ENCODE measurements at places on chromosomes 12 and 14. TPM values are rescaled to one million over a fixed set of nuclear protein-coding genes. Genes with fewer than 3 reads are reported as not detected.

Gene MTA1
- 0.82 TPM for polyA plus RNA-seq

Gene ACVRL1
- not detected for polyA plus RNA-seq

Gene TMEM132C
- polyA plus RNA-seq = not detected

Gene TPH2
- not detected for polyA plus RNA-seq

Gene SLC25A47
- polyA plus RNA-seq = not detected

Gene PGF
- polyA plus RNA-seq = 0.06 TPM

Gene SPX
- polyA plus RNA-seq = 0.15 TPM

Gene NR1H4
- not detected for polyA plus RNA-seq

DNA sequence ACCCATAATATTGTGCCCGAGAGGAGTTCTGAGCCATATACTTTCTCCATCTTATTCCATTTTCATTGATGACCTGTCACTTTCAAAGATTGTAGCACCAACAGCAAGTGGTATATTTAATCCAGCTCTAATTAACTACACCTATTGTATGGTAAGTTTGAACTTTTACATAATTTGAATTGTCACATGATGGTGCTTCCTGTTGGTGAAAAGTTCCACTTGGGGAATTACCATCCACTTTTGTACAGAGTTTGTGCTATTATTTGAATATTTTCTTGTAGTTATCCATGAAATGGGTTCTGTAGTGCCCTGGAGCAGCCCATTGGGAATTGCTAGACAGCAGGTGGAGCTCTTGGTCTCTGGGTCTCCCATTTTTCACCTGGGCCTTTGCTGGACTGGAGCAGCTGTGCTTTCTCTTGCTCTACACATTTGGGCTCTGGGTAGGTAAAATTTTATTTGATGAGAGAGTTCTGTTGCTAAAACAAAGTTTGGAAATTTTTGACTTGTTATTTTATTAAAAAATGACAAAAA lies 3.0 kb downstream of the SMCO3 start:
- H3K27me3 ChIP-seq = no peaks in the 10 kb centered on the region
- no peaks in the 10 kb centered on the region for H3K36me3 ChIP-seq
- no peak for DNase-seq
- no peak overlapping the region for H3K27ac ChIP-seq
- H3K4me3 ChIP-seq = no peak overlapping the region

DNA sequence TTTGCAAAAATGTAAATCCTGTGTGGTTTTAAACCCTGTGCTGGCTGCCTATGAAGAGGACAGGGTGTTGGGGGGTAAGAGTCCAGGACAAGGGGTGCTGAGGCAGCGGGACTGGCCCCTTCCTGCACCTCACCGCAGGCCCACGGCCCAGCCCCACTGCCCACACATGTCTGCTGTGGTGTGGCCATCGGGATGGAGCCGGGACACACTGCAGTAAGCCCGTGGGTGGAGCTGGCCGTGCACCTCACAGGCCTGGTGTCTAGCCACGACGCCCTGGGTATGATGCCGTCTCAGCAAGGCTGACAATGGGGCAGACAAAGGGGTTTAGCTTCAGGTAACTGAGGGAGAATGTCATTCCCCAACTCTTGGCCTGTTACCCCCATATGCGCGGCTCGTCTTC lies 19.6 kb downstream of the AMN start:
- no peaks in the 10 kb centered on the region for H3K4me1 ChIP-seq
- H3K4me3 ChIP-seq = no peak overlapping the region
- H3K27me3 ChIP-seq = no peaks in the 10 kb centered on the region
- DNase-seq = no peak
- H3K27ac ChIP-seq = no peak overlapping the region

- H3K36me3 ChIP-seq = peaks cover 19% of the 10 kb centered on the region
- no peak overlapping the region for H3K4me3 ChIP-seq
- H3K27me3 ChIP-seq = no peaks in the 10 kb centered on the region
- H3K4me1 ChIP-seq = no peaks in the 10 kb centered on the region
Measured at GRCh38 chr12:69388371-69388770, 28.8 kb downstream of the YEATS4 start.

DNA sequence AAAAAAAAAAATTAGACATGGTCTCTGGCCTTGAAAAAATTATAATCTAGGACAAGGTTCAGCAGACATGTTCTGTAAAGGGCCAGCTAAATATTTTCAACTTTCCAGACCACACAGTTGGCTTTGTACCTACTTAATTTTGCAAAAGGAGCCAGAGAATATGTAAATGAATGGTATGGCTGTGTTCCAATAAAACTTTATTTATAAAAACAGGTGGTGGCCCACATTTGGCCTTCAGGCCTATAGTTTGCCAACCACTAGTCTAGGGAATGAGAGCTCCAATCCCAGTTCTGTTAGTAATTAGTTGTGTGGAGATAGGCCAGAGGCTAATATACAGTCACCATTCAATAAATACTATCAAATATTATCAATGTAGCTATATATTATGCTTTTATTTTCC lies 29.3 kb upstream of the PWP1 start:
- H3K27me3 ChIP-seq = no peaks in the 10 kb centered on the region
- no peaks in the 10 kb centered on the region for H3K36me3 ChIP-seq
- no peak overlapping the region for H3K27ac ChIP-seq

GRCh38 chr12:27782481-27782880 lies 2.4 kb upstream of the MANSC4 start:
- peak overlapping the region; percentile 85 for H3K4me3 ChIP-seq
- no peaks in the 10 kb centered on the region for H3K36me3 ChIP-seq
- H3K27me3 ChIP-seq = peaks cover 7% of the 10 kb centered on the region
- no peak for DNase-seq
- H3K4me1 ChIP-seq = peaks cover 52% of the 10 kb centered on the region
- no peak overlapping the region for H3K27ac ChIP-seq

DNA sequence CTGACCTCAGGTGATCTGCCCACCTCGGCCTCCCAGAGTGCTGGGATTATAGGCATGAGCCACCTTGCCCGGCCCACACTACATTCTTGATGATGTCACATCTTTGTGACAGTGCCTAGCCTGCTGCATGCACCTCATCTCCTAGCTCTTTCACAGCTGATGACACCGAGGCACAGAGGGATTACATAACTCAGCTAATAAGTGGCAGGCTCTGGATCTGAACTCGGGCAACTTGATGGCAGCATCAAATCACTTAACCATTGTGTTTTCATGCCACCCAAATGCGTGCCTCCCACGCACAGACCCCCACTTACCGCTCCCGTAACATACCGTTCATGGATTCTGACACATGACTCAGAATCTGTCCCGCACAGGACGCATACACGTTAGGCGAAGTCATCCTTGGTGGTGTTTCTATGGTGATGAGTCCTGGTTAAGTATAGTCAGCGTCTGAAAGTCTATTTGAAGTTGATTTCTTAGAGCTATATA lies 7.4 kb downstream of the TMEM120B start:
- no peak overlapping the region for H3K27ac ChIP-seq
- DNase-seq = no peak
- no peaks in the 10 kb centered on the region for H3K27me3 ChIP-seq
- no peaks in the 10 kb centered on the region for H3K4me1 ChIP-seq
- peaks cover 1% of the 10 kb centered on the region for H3K36me3 ChIP-seq
- no peak overlapping the region for H3K4me3 ChIP-seq

- peaks cover 25% of the 10 kb centered on the region for H3K27me3 ChIP-seq
- H3K27ac ChIP-seq = no peak overlapping the region
- H3K4me3 ChIP-seq = no peak overlapping the region
- no peak for DNase-seq
Measured at GRCh38 chr12:54206791-54207190, 18.0 kb upstream of the SMUG1 start.

DNA sequence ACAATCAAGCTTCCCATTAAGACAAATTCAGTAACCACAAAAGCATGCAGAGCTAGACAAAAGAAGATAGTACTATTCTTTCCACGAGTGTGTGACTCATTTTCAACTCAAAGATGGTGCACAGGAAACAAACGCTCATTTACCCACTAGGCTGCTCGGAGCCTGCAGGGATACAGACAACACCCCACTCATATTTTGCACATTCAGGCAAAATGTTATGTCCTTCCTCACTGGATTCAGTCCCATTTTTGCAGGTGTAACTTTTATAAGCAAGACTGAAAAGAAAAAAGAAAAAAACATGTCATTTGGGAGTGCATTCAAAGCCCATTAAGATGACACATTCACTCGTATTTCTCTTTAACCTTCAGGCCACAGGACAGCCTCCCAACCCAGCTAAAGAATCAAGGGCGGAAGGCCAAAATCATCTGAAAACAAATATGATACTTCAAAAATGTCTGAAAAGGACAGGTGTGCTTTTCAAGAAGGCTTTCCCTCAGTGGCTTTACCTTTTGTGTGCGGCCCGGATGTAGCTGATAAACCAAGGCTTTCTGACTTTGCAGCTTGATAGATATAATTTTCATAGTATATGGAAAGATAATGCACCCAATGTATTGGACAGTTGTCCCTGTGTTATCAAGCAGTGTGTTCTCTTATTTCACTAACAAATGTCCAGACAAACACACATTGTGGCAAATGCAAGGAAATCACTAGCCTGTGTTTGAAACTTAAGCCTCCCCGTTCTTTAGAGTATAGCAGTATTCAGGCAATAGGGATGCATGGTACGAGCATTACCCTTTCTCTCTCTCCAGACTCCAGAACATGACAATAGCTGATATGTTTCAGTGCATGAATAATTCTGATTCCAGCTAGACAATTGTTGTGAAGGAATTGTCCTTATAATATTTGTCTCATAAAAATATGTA lies 147.8 kb upstream of the KRR1 start:
- H3K4me1 ChIP-seq = peaks cover 18% of the 10 kb centered on the region
- no peaks in the 10 kb centered on the region for H3K27me3 ChIP-seq
- no peak overlapping the region for H3K27ac ChIP-seq
- no peak for DNase-seq

DNA sequence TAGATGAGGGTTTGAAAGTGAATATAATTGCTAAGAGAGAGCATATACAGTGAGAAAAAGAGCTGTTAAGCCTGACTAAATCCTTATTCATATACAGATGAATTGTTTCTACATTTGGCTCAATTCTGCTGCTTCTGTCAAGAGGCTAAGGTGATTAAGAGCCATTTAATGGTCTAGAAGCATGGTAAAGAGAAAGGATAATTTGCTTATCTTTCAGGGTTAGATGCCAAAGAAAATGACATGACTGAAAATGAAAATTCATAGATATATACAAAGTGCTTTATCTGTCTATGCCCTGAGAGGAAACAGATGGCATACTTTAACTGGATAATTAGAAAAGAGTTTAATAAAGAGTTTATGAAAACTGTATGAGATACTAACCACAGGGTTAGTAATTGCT lies 834.9 kb downstream of the SLC6A15 start:
- no peaks in the 10 kb centered on the region for H3K36me3 ChIP-seq
- no peak overlapping the region for H3K27ac ChIP-seq
- no peaks in the 10 kb centered on the region for H3K27me3 ChIP-seq
- H3K4me1 ChIP-seq = no peaks in the 10 kb centered on the region
- no peak for DNase-seq
- H3K4me3 ChIP-seq = no peak overlapping the region

- no peaks in the 10 kb centered on the region for H3K36me3 ChIP-seq
- H3K4me3 ChIP-seq = peak overlapping the region; percentile 84
- peak; percentile 82 for DNase-seq
- peaks cover 73% of the 10 kb centered on the region for H3K4me1 ChIP-seq
- H3K27me3 ChIP-seq = peaks cover 2% of the 10 kb centered on the region
Measured at GRCh38 chr14:68781161-68782021, 11.5 kb downstream of the ZFP36L1 start.

- no peak overlapping the region for H3K27ac ChIP-seq
- no peak for DNase-seq
- H3K4me3 ChIP-seq = no peak overlapping the region
- H3K4me1 ChIP-seq = no peaks in the 10 kb centered on the region
- H3K36me3 ChIP-seq = no peaks in the 10 kb centered on the region
- peaks cover 7% of the 10 kb centered on the region for H3K27me3 ChIP-seq
Measured at GRCh38 chr12:109278912-109279311, 30.2 kb downstream of the FOXN4 start.

DNA sequence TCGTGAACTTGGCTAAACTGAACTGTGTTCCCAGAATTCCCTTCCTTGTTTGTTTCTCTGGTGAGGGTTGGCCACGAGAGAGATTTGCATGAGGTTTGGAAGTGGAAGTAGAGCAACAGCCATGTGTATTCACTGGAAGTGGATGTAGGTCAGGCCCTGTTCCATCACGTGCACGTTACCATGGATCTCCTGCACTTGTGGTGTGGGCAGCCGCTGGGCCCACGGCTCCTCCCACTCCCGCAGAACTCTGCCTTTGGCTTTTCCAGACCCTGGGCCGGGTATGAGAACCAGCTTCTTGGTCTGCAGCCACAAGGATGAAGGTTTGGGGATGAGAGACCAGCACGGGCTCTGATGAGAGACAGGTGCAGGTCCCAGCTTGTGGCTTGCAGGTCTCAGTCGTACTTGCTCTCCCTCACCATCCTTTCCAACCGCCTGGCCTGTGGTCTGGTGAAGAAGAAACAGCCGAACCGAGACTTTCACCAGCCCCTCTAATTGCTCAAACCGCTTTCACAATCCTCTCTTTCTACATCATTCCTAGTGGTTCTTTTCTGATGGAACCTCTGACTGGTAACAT lies 94.9 kb downstream of the DUSP16 start:
- peak; percentile 41 for DNase-seq
- H3K27ac ChIP-seq = peak overlapping the region; percentile 39
- H3K4me3 ChIP-seq = peak overlapping the region; percentile 35
- peaks cover 49% of the 10 kb centered on the region for H3K4me1 ChIP-seq
- H3K36me3 ChIP-seq = peaks cover 5% of the 10 kb centered on the region

GRCh38 chr12:48340943-48341342 lies 9.8 kb downstream of the ZNF641 start:
- H3K27ac ChIP-seq = no peak overlapping the region
- no peak for DNase-seq
- H3K27me3 ChIP-seq = no peaks in the 10 kb centered on the region
- no peak overlapping the region for H3K4me3 ChIP-seq

DNA sequence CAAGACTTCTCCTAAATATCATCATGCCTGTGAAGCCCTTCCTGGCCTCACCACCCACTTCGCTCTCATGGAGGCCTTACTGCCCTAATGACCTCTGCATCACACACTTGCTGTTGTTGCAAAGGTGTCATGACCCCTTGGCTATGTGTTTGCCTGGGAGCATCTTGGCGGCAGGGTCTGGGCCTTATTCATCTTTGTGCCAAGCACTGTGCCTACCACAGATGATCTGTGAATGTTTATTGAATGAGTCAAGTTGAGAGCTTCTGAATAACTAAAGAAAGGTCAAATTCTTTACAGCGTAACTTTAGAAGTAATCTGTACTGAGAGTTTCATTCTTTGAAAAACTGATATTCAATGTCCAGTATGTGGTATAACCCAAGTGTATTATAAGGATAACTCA lies 113.3 kb downstream of the TTC8 start:
- no peak for DNase-seq
- H3K36me3 ChIP-seq = no peaks in the 10 kb centered on the region
- no peaks in the 10 kb centered on the region for H3K4me1 ChIP-seq
- no peak overlapping the region for H3K27ac ChIP-seq
- no peak overlapping the region for H3K4me3 ChIP-seq
- peaks cover 15% of the 10 kb centered on the region for H3K27me3 ChIP-seq

GRCh38 chr14:61266436-61266835 lies 14.7 kb downstream of the TMEM30B start:
- H3K4me3 ChIP-seq = no peak overlapping the region
- DNase-seq = no peak
- peaks cover 2% of the 10 kb centered on the region for H3K4me1 ChIP-seq

- no peak overlapping the region for H3K27ac ChIP-seq
- H3K4me1 ChIP-seq = no peaks in the 10 kb centered on the region
- H3K27me3 ChIP-seq = peaks cover 4% of the 10 kb centered on the region
- no peaks in the 10 kb centered on the region for H3K36me3 ChIP-seq
- no peak for DNase-seq
Measured at GRCh38 chr12:132389026-132389425, 59.6 kb upstream of the GALNT9 start.

GRCh38 chr14:96252323-96252998 lies 3.5 kb upstream of the BDKRB1 start:
- H3K4me3 ChIP-seq = no peak overlapping the region
- DNase-seq = no peak
- no peaks in the 10 kb centered on the region for H3K4me1 ChIP-seq
- H3K36me3 ChIP-seq = no peaks in the 10 kb centered on the region
- H3K27ac ChIP-seq = no peak overlapping the region
- H3K27me3 ChIP-seq = peaks cover 16% of the 10 kb centered on the region
